ENCODE measurements at places on chromosomes 6 and 20.

DNA sequence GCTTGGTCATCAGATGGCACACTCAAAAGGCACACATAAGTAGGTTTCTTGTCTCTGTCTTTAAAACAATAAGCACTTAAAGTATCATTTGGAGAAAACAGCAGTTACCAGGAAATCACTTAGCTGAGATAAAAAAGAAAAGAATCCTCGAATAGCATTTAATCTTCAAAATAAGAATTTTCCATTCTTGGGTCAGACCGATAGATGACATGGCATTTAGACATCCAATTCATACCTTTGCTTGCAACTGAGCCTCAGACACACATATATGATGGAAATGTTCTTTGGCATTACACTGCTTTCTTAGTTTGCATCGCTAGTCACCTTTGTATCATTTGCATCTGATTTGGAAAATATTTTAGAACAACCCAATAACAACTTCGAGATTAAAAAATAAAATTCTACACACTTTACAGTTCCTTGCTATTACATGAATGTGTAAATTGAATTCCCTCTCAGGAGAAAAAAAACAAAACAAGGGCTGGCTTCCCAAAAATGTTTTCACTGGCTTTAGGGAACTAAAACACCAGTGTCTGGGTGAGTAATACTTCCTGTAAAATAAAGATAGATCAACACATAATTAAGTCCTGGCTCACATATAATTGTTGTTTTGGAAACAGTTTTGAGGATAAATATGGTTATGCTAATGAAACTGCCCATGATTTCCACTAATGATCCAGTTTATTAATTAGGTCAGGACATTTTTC is 1.3 kb upstream of the RNF217 start:
- DNase-seq, result no peak

DNA sequence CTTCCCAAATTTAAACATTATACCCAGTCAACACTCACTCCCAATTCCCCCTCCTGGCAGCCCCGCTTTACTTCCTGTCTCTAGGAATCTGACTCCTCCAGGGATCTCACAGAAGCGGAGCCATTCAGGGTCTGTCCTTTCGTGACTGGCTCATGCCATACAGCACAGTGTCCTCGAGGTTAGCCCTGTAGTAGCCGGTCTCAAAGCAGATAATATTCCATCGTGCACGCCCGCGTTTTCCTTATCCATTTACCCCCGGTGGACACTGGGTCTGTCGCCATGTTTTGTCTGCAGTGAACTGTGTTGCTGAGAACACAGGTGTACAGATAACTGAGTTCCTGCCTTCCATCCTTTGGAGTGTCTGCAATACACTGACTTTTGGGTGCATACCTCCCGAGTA is 95.3 kb downstream of the TTLL2 start:
- DNase-seq, result no peak

DNA sequence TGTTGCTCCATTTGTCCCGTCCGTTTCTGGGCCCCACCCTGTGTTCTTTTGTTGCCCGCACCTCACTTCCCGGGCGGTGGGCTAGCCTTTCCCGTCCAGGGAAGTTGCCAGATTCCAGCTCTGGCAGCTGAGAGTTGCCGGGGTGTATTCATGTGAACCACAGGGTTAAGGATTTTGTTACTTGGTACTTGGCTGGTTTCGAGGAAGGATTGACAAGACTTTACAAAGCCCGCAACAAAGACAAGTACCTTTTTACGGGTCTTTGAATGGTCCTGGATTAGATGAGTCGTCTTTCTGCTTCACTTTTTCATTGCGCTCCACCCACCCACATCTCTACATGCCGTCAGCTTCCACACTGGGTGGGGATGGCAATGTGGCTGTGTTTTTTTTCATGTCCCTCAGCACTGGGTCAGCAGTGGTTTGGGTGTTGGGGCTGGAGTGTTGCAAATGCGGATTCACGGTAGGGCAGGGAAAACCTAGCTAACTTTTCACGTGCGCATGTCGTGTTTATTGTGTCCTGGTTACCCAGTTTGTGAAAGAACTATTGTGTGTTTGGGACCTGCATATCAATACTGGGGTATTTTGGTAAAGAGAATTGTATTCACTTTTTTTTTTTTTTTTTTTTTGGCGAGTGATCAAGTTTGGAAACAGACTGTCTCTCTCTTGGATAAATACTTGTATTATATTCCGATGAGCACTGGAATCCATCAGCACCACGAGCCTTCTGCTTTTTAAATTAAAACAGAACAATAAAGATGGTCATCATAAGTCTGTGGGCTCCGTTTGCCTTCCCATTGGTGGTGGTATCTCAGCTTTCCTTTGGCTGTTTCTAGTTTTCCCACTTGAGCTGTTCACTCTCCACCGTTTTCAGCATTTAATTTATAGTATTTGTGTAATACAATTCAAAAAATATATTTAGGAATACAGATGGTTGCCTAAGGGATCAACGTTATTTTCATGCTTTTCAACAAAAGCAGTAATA is 1.2 kb downstream of the DUSP22 start:
- DNase-seq, result peak; percentile 56

- DNase-seq, result no peak
Measured at GRCh38 chr6:326896-327537, 34.7 kb downstream of the DUSP22 start.

Data from activated CD4-positive, alpha-beta T cell treated with anti-CD3 and anti-CD28 coated beads for 4 hours (primary cell).